Activated CD8-positive, alpha-beta T cell treated with anti-CD3 and anti-CD28 coated beads for 36 hours (primary cell): ENCODE measurements at places on chromosomes 2 and 18. TPM values are rescaled to one million over a fixed set of nuclear protein-coding genes. Genes with fewer than 3 reads are reported as not detected.
A peak's percentile ranks its signal among the peaks of the same experiment; 100 is the strongest.

DNA sequence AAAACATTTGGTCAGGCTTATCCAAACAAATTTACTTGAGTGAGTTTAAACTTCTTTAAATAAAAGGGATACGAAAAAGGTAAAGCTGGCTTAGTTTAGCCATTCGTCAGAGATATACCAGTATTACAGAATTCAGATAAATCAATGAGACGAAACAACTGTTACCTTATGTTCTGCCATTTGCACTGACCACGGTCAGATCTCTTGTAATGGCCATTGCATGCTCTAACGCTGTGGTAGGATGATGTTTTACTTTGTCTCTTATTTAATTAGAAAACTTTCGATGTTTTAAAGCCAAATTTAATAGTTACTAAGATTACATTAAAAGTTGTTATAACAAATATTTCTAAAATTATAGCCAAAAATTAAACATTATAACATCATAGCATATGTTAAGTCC, 1.5 kb downstream of the C18orf54 start:
- DNase-seq = no peak
- peaks cover 3% of the 10 kb centered on the region for H3K27me3 ChIP-seq
- H3K36me3 ChIP-seq = peaks cover 3% of the 10 kb centered on the region
- H3K4me1 ChIP-seq = peaks cover 9% of the 10 kb centered on the region
- peak overlapping the region; percentile 98 for H3K4me3 ChIP-seq

DNA sequence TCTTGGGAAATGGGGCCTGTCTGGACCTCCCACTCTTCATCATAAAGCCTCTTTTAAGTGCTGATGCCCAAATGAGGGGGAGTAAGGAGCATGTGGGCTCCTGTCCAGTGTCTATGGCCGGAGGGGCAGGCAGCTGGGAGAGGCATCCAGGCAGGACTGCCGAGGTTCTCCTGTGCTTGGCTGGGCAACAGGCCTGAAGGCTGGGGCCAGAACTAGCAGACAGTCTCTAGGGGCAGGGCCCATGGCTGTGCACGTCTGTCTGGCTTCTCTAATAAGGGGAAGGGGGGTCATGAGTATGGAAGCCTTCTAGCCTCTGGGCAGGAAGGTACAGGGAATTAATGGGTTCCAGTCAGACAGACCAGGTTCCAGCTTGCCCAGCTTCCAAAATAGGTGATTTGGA, 128.6 kb downstream of the SMAD2 start:
- no peaks in the 10 kb centered on the region for H3K36me3 ChIP-seq
- DNase-seq = no peak
- H3K4me1 ChIP-seq = no peaks in the 10 kb centered on the region
- peaks cover 9% of the 10 kb centered on the region for H3K27me3 ChIP-seq
- H3K4me3 ChIP-seq = no peak overlapping the region

Gene SLC14A1
- 3.1 TPM for total RNA-seq

DNA sequence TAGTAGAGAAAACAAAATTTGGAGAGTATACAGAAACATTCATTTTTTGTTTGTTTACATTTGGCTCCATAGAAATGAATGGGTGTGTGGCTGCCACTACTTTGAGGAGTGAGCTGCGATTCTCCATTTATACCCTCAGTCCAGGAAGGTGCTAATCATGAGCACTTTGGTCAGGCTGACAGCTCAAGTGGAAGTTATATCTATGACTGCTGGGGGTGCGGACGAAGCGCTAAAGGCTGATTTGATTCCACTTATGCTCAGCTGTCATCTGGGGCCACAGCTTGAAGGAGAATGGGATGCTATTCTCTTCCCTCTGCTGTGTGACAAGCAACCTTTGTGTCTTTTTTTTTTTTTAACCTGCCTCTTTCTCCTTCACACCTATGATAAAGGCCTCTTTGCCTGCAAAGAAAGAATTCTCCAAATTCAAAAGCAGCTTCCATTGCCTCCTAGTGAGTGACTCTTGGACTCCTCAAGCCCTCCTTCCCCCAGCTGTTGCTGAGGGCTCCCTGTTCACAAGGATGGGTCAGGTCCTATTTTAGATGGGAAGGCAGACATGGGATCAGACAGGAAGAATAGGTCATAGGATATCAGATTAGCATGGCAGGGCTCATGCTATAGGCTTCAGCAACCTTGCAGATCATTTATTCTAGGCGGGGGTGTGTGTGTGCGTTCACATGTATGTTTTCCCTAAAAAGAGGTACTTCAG, 201.6 kb downstream of the SETBP1 start:
- H3K4me3 ChIP-seq = no peak overlapping the region
- no peak overlapping the region for H3K27ac ChIP-seq
- peaks cover 2% of the 10 kb centered on the region for H3K27me3 ChIP-seq
- peaks cover 22% of the 10 kb centered on the region for H3K4me1 ChIP-seq
- DNase-seq = no peak

GRCh38 chr2:206154197-206154596, 5.0 kb downstream of the NDUFS1 start:
- no peaks in the 10 kb centered on the region for H3K27me3 ChIP-seq
- peaks cover 28% of the 10 kb centered on the region for H3K4me1 ChIP-seq
- H3K4me3 ChIP-seq = no peak overlapping the region
- H3K27ac ChIP-seq = no peak overlapping the region

GRCh38 chr18:72672364-72673184, 128.4 kb upstream of the CBLN2 start:
- H3K27ac ChIP-seq = no peak overlapping the region
- no peaks in the 10 kb centered on the region for H3K27me3 ChIP-seq
- H3K4me3 ChIP-seq = no peak overlapping the region
- H3K36me3 ChIP-seq = no peaks in the 10 kb centered on the region
- H3K4me1 ChIP-seq = no peaks in the 10 kb centered on the region

DNA sequence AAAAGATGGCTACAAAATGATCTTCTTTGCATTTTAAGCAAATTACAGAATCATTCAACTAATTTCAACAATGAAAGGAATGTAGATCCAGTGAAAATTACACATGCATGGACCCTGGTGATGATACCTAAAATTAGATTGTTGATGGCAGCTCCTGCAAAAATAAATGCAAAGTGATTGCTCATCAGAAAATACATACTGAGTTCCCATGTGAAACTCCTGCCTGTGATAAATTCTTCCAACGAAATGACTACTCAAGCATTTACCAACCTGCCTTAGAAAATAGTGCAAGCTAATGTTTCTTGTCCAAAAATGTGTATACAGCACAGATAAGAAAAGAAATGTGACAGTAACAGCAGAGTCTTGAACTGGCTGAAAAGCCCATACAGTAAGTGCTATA, 300.0 kb upstream of the REV1 start:
- H3K4me3 ChIP-seq = no peak overlapping the region
- no peak overlapping the region for H3K27ac ChIP-seq
- DNase-seq = no peak
- no peaks in the 10 kb centered on the region for H3K4me1 ChIP-seq

DNA sequence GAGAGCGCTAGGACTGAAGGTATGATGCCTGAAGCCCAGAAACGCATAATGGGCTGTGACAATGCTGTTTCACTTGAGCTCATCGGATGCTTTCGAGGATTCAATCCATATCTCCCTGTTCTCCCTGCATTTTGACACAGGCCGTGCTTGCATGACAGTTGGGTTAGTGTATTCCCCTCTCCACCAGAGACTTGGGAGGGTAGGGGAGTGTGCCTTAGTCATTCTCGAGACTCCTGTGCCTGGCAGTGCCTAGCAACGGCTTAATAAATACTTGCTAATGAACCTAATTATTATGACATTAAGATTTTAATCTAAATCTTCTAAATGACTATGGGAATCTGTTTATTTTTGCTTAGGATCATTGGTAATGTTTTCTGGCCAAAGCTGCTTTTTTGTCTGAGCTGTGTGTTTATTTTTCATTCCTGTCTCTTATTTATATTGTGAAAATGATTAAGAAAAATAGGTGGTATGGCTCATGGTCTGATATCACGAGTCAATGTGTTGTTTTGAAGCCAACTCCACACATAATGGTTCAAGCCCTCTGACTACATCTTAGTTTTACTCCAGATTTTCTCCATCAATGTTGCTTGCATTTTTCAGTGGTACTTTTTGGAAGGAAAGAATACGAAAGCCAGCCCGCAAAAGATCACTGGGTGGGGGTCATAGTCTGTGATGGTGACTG, 61.3 kb downstream of the NEDD4L start:
- H3K36me3 ChIP-seq = no peaks in the 10 kb centered on the region
- no peak for DNase-seq
- H3K4me3 ChIP-seq = no peak overlapping the region
- no peak overlapping the region for H3K27ac ChIP-seq
- H3K27me3 ChIP-seq = peaks cover 6% of the 10 kb centered on the region

GRCh38 chr2:33903701-33904100, 304.6 kb upstream of the FAM98A start:
- no peak overlapping the region for H3K4me3 ChIP-seq
- no peaks in the 10 kb centered on the region for H3K27me3 ChIP-seq
- H3K36me3 ChIP-seq = no peaks in the 10 kb centered on the region
- no peaks in the 10 kb centered on the region for H3K4me1 ChIP-seq

DNA sequence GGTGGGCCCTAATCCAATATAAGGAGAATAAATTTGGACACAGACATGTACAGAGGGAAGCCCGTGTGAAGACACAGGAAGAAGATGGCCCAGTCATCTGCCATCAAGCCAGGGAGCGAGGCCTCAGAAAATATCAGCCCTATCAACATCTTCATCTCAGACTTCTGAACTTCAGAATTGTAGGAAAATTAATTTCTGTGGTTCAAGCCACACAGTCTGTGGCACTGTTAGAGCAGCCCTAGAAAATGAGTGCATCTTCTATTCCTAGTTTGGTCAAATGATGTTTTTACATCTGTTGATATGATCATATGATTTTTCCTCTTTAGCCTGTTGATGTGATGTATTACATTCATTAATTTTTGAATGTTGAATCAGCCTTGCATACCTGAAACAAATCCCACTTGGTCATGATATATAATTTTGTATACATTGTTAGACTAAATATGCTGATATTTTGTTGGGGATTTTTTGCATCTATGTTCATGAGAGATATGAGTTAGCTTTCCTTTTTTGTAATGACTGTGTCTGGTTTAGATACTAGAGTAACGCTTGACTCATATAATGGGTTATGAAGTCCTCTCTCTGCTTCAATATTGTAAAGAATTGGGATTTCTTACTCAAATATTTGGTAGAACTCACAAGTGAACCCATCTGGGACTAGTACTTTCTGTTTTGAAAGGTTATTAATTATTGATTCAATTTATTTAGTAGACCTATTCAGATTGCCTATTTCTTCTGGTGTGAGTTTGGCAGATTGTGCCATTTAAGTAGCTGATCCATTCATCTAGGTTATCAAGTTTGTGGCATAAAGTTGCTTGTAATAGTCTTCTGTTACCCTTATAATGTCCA, 451.4 kb downstream of the EIPR1 start:
- no peaks in the 10 kb centered on the region for H3K4me1 ChIP-seq
- H3K4me3 ChIP-seq = no peak overlapping the region
- no peaks in the 10 kb centered on the region for H3K36me3 ChIP-seq
- H3K27me3 ChIP-seq = no peaks in the 10 kb centered on the region
- H3K27ac ChIP-seq = no peak overlapping the region

Gene SNORC
- 2.1 TPM for total RNA-seq

Gene FBXO11
- total RNA-seq = 48.1 TPM

- peak overlapping the region; percentile 82 for H3K27ac ChIP-seq
- H3K36me3 ChIP-seq = peaks cover 7% of the 10 kb centered on the region
- H3K4me1 ChIP-seq = peaks cover 49% of the 10 kb centered on the region
- peak; percentile 83 for DNase-seq
- no peak overlapping the region for H3K4me3 ChIP-seq
Observed at GRCh38 chr2:203782262-203782976, 76.0 kb downstream of the CD28 start.

- DNase-seq = no peak
- H3K36me3 ChIP-seq = no peaks in the 10 kb centered on the region
- H3K4me3 ChIP-seq = no peak overlapping the region
- H3K27me3 ChIP-seq = peaks cover 11% of the 10 kb centered on the region
- no peak overlapping the region for H3K27ac ChIP-seq
Observed at GRCh38 chr18:76314496-76314895, 180.5 kb downstream of the ZNF516 start.

DNA sequence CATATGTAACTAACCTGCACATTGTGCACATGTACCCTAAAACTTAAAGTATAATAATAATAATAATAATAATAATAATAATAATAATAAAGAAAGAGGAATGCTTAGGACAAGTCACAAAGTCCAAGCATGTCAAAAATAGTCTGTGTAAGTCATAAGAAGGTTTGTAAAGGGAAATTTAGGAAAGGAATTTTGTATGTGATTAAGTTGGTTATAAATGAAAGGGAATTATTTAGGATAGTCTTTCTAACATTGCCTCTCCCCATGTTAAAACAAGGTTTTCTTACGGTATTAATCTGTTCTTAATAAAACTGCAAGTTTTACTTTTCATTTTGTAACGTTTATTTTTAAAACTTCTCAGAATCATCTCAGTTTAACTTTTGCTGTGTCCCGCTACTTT, 62.8 kb downstream of the SESTD1 start:
- H3K36me3 ChIP-seq = no peaks in the 10 kb centered on the region
- no peaks in the 10 kb centered on the region for H3K4me1 ChIP-seq
- no peak for DNase-seq

DNA sequence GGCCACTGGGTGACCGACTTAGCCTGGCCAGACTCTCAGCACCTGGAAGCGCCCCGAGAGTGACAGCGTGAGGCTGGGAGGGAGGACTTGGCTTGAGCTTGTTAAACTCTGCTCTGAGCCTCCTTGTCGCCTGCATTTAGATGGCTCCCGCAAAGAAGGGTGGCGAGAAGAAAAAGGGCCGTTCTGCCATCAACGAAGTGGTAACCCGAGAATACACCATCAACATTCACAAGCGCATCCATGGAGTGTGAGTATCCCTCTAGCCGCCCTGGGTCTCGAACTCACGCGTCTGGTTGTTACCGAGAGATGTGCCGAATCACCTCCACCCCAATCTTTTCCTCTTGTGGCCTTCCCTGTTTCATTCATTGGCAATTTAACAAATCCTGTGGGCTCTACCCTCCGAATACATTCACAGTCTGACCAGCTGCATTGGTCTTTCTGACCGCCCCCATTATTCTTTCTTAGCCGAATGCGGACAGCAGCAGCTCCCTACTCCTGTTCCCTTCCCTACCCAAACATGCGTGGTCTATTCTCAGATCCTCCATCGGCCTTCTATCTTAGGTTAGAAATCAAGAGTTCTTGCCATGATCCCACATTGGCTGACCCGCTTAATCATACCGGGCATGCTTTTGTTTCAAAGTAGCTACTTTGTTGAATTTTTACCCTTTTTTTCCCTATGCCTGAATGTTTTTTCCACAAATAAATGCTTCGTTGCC, 631 bp downstream of the RPL31 start:
- peak overlapping the region; percentile 98 for H3K27ac ChIP-seq
- H3K4me3 ChIP-seq = peak overlapping the region; percentile 97
- peaks cover 53% of the 10 kb centered on the region for H3K4me1 ChIP-seq
- no peaks in the 10 kb centered on the region for H3K27me3 ChIP-seq
- DNase-seq = peak; percentile 30
- H3K36me3 ChIP-seq = peaks cover 62% of the 10 kb centered on the region

GRCh38 chr2:138391946-138392345, 109.6 kb upstream of the SPOPL start:
- peaks cover 1% of the 10 kb centered on the region for H3K27me3 ChIP-seq
- H3K36me3 ChIP-seq = no peaks in the 10 kb centered on the region
- H3K4me1 ChIP-seq = no peaks in the 10 kb centered on the region
- H3K27ac ChIP-seq = no peak overlapping the region
- DNase-seq = no peak

Gene GAL3ST2
- total RNA-seq = 0.89 TPM

GRCh38 chr2:9753276-9753600, 90.0 kb upstream of the TAF1B start:
- peak overlapping the region; percentile 81 for H3K27ac ChIP-seq
- H3K36me3 ChIP-seq = no peaks in the 10 kb centered on the region
- DNase-seq = peak; percentile 82
- H3K4me3 ChIP-seq = peak overlapping the region; percentile 32

Gene SKA1
- total RNA-seq = 29.4 TPM

Gene TMEM150A
- 1.2 TPM for total RNA-seq

Gene GPR17
- not detected for total RNA-seq

GRCh38 chr2:25365241-25365640, 23.5 kb upstream of the DNMT3A start:
- peaks cover 17% of the 10 kb centered on the region for H3K4me1 ChIP-seq
- no peak overlapping the region for H3K4me3 ChIP-seq
- no peaks in the 10 kb centered on the region for H3K36me3 ChIP-seq
- H3K27me3 ChIP-seq = no peaks in the 10 kb centered on the region

Gene ANKRD30BL
- not detected for total RNA-seq
